ENCODE measurements at places on chromosomes 1 and 21.
A peak's percentile ranks its signal among the peaks of the same experiment; 100 is the strongest.

DNA sequence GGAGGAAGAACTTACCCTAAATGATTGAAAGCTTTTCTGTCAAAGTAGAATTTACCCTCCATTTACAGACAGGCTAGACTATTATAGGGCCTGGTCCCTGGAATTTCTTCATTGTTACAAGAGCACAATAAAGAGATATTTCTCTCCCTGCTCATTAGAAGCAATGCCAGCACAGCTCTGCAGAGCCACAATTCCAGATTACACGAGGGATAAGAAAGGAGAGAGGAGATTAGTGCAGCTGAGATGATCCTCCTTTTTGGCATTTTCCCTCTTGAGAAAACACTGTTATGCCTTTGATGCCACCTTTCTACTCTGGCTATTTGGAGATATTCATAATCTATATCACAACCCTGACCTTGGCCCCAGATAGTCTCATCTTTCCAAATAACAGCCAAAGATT lies 1119.5 kb upstream of the TMPRSS15 start:
- DNase-seq: no peak

DNA sequence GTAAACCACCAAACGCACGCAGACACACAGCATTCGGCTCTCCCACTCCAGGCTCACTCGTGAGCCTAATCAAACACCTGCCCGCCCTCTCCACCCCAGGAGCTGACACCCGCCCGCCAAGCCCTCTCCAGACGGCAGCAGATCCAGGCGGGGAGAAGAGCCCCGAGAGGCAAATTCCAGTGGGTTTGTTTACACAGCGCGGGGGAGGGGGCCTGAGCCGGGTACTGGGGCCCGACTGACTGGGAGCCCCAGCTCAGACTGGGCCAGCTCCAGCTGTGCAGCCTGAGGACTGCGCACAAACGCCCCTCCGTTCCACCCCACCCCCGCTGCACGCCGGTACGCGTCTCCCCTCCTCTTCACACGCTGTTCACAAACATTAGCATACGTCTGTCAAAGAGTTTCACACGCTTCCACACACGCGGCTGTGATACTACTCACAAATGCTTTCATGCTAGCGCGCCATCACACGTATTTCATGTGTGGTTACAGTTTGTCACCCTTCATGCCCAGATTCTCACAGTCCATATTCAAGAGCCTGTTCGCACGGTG lies 1.0 kb upstream of the EFNA1 start:
- no peak for DNase-seq

- no peak for DNase-seq
Observed at GRCh38 chr1:180815188-180815587, 97.5 kb upstream of the KIAA1614 start.

GRCh38 chr1:221751226-221751887 lies 9.5 kb upstream of the DUSP10 start:
- DNase-seq: no peak

GRCh38 chr1:232005300-232005699 lies 378.7 kb downstream of the DISC1 start:
- no peak for DNase-seq

GRCh38 chr1:178004926-178005391 lies 35.1 kb upstream of the SEC16B start:
- no peak for DNase-seq

DNA sequence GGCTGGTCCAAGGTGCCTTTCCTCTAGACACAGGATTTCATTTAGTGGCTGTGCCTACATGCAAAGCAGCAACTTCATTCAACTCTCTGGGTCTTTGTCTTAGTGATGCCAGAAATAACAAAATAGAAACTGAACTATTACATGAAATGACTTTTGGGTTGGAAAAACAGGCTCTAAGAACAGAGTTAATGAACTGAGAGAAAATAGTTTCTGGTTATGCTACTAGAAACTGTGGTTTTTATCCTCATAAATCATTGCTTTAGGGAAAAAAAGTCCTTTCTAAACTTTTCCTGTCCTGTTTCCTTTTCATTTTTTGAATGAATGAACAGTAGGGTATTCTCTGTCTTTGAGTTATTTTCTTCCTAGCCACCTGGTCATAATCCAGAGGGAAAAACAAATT lies 424.0 kb downstream of the KIF26B start:
- DNase-seq: no peak

DNA sequence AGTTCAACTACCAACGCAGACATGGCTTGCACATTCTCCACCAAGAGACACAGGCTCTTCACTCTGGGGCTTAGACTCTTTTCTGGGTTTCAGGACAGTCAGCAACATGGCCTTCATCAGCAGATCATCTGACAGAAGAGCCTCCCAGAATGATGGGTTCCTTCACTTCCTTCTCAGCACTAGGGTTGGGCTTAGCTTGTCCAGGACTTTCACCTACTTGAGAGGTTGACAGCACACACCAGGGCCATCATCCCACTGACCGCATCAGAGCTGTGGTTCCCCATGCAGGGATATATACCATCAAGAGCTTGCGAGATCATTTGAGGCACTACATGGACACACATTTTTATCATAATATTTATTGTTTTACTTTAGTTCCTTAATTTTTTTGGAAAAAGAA lies 10.4 kb upstream of the NCF2 start:
- no peak for DNase-seq

DNA sequence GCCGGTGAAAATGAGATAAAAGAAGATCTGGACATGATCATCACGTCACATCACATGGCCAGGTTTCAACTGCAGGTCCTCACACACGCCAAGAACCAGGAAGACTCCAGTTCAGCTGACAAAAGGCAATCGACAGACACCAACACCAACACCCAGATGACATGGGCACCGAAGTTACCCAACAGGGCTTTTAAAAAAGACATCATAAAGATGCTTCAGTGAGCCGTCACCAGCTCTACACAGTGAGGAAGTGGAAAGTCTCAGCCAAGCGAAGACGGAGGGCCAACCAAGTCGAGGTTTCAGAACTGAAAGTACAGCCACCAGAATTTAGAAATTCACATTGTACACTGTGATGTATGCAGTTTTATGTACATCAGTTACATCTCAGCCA lies 154.3 kb upstream of the COL6A1 start:
- peak; percentile 48 for DNase-seq

DNA sequence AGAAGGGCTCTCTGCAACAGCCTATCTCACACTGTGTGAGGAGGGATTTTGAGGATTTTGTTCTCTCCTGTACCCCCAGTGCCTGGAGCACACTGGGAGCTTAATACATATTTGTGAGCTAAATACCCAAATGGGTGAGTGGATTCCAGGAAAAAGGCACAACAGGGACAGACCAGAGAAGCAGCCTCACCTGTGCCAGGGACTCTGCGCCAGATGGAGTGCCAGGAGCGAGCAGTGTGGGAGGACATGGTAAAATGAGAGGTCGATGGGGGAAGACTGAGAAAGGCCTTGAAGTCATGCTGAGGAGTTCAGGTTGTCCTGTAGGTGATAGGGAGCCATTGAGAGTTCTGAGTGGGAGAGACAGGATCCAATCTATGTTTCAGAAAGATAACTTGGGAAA lies 11.0 kb upstream of the KCNA2 start:
- no peak for DNase-seq

- DNase-seq: no peak
Observed at GRCh38 chr1:208921259-208921658, 662.3 kb upstream of the CAMK1G start.

- no peak for DNase-seq
Observed at GRCh38 chr1:207430602-207431001, 23.5 kb upstream of the CR2 start.

DNA sequence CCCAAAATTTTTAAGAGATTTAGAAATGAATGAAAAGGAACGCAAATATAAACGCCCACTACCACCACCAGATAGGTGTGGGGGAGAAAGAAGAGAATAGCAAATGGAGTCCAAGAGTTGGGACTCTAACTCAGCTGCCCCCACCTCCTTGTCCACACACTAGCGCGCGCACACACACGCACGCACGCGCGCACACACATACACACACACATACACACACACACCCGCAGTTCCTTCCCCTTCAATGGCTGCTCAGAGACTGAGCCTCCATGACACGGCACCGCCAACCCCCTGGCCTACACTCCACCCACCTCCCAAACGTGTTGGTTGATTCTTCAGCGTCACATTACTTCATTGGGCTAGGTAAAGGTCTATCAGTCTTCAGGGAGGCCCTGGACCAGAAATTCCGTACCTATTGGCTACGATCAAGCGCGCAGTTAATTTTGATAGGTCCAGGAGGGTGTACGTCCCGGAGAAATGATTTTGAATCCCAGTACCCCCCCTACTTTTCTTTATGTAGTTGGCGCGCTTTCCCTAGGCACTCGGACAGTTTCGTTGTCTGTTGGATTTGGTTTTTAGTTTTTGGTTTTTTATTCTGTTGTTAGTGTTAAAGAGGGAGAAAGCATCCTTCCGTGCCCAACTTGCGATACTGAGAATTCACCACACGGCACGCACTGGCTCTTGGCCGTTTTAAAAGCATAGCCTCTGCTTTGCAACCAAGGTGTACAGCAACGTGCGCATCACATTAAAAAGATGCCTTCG lies at the start of gene ANP32E:
Gene ANP32E, minus strand, starts transcription at position 261 of the 762 bp plus-strand sequence. CDS start 326 bp downstream, outside the sequence.
- peak; percentile 98 for DNase-seq

GRCh38 chr1:230220478-230220877 lies 153.4 kb downstream of the GALNT2 start:
- DNase-seq: no peak

- DNase-seq: no peak
Observed at GRCh38 chr1:22917989-22918388, 54.7 kb downstream of the LACTBL1 start.

- DNase-seq: no peak
Observed at GRCh38 chr1:66787641-66788040, 13.4 kb downstream of the INSL5 start.

GRCh38 chr1:64378826-64379225 lies 91.1 kb upstream of the CACHD1 start:
- DNase-seq: no peak

- no peak for DNase-seq
Observed at GRCh38 chr1:230274254-230274653, 151.9 kb downstream of the PGBD5 start.

DNA sequence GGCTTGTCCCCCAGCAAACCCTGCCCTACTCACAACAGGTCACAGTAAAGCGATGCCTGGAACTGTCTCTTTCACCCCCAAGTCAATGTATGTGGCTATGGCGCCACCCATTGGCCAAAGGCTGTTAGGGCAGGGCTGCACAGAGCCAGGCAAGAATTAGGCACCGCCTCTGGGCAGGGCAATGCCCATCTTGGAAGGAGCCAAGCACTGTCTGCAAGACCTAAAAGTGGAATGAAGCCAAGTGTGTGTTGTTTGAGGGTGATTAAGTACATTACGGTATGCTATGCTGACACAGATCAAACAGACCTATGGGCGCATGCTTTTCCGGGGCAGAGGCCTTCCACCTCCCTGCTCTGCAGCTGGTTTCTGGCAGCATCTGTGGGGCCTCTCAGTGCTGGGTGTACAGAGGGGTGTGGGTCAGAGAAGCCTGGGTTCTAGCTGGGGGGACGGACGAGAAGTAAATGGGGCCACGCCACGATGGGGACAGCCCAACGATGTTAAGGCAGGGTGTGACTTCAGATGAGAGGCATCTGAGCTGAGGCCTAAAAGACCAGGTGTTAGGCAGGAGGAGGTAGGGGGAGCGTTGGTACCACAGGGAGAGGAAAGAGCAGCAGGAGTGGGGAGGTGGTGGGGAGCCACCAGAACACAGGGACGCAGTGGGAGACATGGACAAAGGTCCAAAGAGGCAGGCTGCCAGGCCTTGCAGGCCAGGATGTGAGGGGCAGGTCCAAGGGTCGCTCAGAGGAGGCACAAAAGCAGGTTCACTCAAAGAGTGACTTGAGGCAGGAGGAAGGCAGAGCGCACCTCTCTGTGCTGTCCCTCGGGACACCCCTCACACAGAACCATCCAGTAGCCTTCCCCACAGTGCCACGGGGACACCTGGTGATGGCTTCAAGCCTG lies 49.8 kb downstream of the ACOT7 start:
- DNase-seq: peak; percentile 66

All from right atrium auricular region (tissue), 2 donors.